AG20443 (cell line): ENCODE measurements at places on chromosomes 3 and 15.

DNA sequence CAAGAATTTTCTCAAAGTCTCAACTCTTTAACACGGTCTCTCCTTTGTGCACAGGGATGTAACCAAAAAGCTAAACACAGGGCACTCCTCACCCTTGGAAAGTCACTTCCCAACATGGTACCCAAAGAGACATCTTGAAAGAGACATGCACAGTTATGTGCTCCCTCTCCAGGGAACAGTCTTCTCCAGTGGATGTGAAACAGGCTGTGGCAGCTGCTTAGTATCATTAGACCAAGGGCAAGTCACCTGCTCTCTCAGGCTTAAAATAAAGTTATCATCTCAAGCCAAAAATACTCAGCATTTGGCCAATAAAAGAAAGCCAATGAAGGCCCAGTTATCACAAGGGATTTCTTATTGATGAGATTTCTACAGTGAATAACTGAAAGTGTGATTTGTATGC is 128.3 kb downstream of the WDR76 start:
- DNase-seq, result no peak

DNA sequence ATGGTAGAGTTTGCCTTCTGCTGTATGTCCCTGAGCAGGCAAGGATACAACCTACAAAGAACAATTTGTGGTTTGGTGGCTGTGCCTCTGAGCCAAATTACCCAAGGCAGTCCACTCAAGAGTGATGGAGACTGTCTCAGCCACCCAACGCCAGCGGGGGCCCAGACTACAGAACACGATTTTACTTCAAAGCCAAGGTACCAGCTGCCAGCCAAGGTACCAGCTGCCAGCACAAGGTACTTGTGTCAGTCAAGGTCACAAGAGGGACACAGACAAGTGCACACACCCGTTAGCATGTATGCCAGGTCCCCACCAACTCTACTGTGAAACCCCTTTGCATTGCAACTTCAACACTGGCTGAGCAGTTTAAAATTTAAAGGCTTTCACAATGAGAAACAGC is 23.5 kb downstream of the COLQ start:
- no peak for DNase-seq

- no peak for DNase-seq
These were observed 59.3 kb upstream of the COL6A6 start for GRCh38 chr3:130457671-130458070.

DNA sequence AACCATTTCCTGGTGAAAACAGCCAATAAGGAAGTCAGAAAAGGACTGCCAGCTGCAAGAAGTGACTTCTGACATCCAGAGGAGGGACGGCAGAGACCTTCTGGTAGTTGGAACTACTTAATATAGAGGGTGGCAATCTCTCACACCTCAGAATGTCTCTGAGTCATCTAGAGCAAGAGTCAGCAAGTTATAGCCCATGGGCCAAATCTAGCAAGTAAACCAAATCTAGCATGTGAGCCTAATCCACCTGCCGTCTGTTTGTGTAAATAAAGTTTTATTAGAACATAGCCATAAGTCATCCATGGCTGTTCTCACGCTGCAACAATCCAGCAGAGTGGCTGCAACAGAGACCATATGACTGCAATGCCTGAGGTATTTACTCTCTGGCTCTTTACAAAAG is 160.5 kb upstream of the NR2E3 start:
- DNase-seq, result no peak

- DNase-seq, result no peak
These were observed 11.2 kb upstream of the MST1R start for GRCh38 chr3:49914906-49915305.

DNA sequence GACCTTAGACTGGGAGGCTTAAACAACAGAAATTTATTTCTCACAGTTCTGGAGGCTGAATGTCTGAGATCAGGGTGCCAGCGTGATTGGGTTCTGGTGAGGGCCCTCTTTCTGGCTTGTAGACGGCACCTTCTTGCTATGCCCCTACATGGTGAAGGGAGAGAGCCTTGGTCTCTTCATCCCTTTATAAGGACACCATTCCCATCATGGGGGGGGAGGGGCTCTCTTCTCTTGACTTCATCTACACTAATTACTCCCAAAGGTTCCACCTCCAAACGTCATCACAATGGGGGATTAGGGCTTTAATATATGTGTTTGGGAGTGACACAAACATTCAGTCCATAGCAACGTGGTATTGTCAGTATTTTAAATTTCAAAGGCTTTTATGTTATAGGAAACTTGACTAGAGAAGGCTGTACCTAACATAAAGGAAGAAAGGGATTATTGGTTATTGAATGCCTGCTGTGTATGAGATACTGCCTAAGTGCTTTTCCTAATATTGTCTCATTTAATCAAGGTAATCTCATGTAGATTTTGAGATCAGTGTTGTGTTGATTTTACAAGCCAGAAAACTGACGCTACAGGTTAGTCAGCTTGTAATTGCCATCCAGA is 20.9 kb downstream of the SYN2 start:
- no peak for DNase-seq

GRCh38 chr3:141412087-141412935 is 44.0 kb downstream of the ZBTB38 start:
- DNase-seq, result peak; percentile 40

- DNase-seq, result no peak
These were observed 19.3 kb upstream of the NRROS start for GRCh38 chr3:196620161-196620604.

- no peak for DNase-seq
These were observed 54.5 kb downstream of the LRTM1 start for GRCh38 chr3:54873059-54874010.

DNA sequence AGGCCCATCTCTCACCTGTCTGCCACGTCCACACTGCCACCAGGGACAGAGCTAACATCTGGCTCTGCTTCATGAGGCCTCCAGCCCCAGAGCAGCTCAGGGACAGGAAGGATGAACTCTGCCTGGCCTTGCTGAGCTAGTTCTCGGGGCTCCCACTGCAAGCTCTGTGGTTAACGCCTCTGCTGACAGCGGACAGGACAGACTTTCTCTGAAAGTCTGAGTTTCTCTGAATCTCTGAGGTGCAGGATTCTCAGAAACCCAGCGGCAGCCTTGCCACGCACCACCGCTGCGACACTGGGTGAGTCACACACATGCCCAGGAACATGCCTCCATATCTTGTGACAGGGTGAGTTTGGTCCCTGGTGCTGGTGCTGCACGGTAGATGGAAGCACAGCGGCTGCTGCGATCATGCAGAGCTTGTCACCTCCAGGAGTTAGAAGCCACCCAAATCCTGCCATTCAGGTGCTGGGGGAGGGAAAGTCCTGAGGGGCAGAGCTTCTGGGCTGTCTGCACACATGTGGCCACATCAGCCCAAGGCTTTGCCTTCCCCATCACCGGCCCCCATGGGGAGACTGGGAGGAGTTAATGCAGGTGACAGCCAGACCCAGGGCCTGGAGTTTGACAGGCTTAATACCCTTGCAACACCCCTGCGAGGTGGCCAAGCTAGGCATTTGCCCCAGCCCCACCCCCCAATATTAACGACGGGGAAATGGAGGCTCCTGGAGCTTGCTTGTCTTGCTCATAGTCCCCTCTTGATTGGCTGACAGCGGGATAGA is 267.0 kb downstream of the PLCL2 start:
- DNase-seq, result no peak

DNA sequence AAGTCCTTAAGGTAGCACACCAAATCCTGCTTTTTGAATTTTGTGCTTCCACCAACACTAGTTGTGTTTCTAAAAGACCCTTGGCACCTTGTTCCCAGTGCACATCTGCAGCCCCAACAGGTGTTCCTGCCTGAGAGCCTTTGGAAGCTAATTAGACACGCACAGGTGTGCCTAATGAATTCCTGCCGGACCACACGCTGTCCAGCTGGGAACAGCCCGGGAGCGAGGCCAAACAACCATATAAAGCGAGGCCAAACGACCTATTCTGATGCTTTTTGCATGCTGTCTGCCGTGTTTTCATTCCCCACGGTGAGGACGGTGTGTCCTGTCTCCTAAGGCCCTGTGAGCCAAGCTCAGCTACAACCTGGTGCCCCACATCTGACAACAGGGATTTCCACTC is 99.5 kb downstream of the ATG7 start:
- DNase-seq, result no peak

DNA sequence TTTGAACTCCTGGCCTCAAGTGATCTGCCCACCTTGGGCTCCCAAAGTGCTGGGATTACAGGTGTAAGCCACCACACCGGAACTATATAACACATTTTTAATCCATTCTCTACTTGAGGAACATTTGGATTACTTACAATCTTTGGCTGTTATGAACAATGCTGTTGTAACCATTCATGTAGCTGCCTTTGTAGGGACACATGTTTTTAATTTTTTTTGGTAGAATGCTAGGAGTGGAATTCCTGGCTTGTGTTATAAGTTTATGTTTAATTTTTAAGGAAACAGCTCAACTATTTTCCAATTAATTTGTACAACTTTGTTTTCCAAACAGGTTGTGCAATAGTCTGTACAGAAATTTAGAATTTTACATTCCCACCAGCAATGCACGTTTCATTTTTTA is 51.7 kb downstream of the GPR149 start:
- DNase-seq, result no peak

DNA sequence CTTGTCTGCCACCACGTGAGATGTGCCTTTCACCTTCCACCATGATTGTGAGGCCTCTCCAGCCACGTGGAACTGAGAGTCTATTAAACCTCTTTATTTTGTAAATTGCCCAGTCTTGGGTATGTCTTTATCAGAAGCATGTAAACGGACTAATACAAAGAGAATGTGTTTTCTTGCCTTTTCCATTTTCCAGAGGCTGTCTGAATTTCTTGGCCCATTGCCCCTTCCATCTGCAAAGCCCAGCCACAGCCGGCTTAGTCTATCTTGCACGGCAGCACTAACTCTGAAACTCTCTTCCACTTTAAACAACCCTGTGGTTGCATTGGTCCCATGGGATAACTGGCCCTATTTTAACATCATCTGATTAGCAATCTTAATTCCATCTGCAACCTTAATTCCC is 215.3 kb downstream of the LRTM1 start:
- no peak for DNase-seq

DNA sequence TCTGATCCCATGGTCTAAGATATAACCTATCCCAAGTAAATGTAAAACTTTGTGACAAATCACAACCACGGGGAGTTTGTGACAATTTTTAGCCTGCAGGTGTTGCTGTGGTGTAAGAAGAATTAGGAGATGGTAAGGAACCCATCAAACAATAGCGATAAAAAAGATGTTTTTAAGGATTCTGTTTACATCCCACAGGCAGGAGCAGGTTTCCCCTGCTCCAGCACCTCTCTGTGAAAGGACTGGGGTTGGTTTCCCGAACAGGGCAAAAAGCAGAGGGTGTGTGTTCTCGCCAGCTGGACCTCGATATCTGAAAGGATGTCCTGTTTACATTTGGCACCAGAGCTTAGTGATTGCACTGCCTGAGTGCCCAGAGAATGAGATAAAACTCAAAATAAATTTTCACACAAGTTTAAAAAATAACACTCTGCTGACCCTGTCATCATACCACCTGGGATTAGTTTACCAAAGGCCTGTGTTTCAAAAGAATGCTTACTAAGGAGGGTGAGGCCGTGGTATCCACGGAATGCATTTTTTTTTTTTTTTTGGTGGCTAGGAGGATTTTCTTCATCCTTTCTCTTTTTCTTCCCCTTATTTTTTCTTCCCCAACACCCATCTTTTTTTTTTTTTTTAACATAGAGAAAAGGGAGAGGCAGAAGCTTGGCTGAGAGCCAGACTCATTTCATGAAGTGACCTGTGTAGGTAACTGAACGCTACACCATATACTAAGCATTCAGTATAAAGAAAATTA is 151.8 kb upstream of the DPH6 start:
- peak; percentile 51 for DNase-seq

GRCh38 chr3:73433687-73434086 is 191.1 kb downstream of the PDZRN3 start:
- no peak for DNase-seq

DNA sequence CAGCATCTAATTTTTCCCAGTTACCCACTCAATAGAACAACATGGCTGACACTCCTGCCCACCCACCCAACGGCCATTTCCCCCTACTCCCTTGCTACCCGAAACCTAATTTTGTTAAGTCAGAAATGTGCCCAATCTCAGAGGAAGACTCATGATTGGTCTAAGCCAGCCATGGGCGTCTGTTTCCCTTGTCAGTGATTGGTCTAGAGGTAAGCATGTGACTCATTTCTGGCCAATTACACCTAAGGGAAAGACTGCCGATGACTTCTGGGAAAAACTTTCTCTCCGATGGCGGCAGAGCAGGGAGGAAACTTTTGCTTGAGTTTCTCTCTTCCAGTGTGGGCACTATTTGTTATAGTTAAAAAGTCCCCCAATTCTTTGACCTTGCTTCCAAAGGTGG is 72.9 kb downstream of the RPLP1 start:
- no peak for DNase-seq

GRCh38 chr3:136197159-136197793 is 1.1 kb upstream of the MSL2 start:
- no peak for DNase-seq
